ENCODE measurements at places on chromosomes 13 and 19. TPM values are rescaled to one million over a fixed set of nuclear protein-coding genes. Genes with fewer than 3 reads are reported as not detected.

DNA sequence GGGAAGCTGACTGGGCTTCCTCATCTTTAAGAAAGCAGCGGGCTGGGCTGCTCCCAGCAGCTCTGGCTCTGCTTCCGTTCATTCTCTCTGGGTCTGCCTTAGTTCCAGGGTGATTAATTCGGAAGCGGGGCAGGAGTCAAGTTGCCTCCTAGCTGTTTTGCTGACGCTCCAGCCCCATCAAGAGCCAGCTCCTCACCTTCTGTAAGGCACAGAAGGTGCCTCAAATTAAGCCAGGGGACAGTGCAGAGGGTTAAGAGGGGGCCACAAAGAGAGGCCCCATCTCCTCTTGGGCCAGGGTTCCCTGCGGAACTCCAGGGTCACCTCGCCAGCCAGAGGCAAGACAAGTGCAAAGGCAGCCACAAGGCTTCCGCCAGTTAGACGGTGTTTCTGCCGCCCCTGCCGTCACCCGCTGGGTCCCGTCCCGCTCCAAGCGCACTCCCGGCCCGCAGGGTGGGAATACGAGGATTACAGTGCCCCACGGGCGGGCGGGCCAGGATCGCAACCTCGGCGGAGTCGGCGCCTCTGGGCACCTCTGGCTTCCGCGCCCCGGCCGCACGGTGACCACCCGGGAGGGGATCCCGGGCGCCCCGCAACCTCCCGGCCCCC, 508 bp downstream of the SLC15A1 start:
- no peaks in the 10 kb centered on the region for H3K4me1 ChIP-seq
- no peaks in the 10 kb centered on the region for H3K27me3 ChIP-seq
- peak overlapping the region; percentile 41 for H3K4me3 ChIP-seq

DNA sequence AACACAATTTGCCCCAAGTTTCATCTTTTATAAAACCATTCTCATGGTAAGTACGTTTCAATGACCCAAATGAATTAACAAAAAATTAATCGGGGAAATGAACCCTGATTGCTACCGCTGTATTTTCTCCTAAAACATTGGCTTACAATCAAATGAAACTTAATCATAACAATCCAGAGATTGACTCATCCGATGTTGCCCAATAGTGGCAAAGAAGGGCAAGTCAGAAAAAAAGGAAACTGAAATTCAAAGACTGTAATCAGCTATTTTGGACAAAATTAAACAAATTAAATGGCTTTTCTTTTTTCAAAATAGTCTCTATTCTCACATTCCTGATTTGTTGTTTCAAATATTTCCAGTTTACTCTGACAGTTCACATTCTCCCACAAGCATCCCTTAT, 3.9 kb upstream of the ACOD1 start:
- no peak overlapping the region for H3K4me3 ChIP-seq
- no peaks in the 10 kb centered on the region for H3K4me1 ChIP-seq
- DNase-seq = no peak
- H3K27ac ChIP-seq = no peak overlapping the region

GRCh38 chr13:111361046-111361872, 40.8 kb downstream of the TEX29 start:
- DNase-seq = no peak
- no peaks in the 10 kb centered on the region for H3K4me1 ChIP-seq
- no peaks in the 10 kb centered on the region for H3K36me3 ChIP-seq
- H3K27ac ChIP-seq = no peak overlapping the region

- peaks cover 9% of the 10 kb centered on the region for H3K4me1 ChIP-seq
- peaks cover 5% of the 10 kb centered on the region for H3K36me3 ChIP-seq
- no peak overlapping the region for H3K4me3 ChIP-seq
- no peak overlapping the region for H3K27ac ChIP-seq
Measured at GRCh38 chr13:40640845-40641458, 25.5 kb downstream of the FOXO1 start.

ELAVL3 gene
- not detected for total RNA-seq

DNA sequence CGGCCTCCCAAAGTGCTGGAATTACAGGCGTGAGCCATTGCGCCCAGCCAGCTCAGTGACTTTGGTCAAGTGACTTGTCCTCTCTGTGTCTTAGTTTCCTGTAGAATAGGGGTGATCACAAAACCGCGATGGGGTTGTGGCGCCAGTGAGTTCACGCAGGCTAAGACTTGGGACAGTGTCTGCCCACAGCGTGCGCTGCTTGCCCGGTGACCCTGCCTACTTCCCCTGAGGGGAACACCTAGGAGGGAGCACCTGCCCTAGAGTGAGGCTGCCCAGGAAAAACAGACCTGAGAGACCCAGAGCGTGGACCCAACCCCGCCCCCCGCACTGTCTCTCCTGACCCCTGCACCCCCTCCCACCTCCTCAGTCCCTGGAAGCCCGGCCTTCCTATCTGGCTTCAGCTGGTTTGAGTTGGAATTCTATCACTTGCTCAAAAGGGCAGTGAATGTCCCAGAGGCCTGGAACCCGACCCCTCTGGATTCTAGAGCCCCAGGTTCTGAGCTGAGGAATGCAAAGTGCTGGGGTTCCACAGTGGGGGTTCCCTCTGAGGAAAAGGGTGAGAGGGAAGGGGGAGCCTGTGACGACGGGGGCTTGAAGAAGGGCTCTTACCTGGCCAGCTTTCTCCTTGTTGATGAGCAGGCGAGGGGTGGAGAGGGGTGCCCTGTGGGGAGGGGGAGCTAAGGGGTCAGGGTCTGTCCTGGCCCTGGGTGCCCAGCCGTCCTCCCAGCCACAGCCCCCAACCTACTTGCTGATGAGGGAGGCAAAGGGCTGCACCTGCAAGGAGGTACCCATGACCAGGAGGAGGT, 2.2 kb upstream of the RINL start:
- no peaks in the 10 kb centered on the region for H3K27me3 ChIP-seq
- peaks cover 8% of the 10 kb centered on the region for H3K4me1 ChIP-seq
- H3K36me3 ChIP-seq = peaks cover 19% of the 10 kb centered on the region
- no peak overlapping the region for H3K27ac ChIP-seq

DNA sequence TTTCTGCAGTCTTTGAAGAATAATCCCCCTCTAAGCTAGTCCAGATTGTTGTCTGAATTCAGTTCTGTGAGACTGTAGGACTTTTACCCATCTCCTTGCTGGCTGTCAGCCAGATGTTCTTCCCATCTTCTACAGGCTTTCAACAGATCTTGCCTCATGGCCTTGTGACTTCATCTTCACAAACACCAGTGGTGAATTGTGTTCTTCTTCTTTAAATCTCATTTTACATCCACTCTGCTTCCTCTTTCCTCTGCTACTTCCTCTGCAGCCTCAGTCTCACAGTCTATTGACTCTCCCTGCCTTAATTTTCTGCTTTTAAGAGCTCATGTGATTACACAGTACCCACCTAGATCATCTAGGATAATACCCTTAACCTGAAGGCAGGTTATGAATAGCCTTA, 859.0 kb upstream of the SLITRK1 start:
- H3K4me1 ChIP-seq = no peaks in the 10 kb centered on the region
- no peaks in the 10 kb centered on the region for H3K36me3 ChIP-seq
- DNase-seq = no peak
- no peak overlapping the region for H3K27ac ChIP-seq
- H3K4me3 ChIP-seq = no peak overlapping the region
- no peaks in the 10 kb centered on the region for H3K27me3 ChIP-seq

HCST gene
- total RNA-seq = not detected

- DNase-seq = no peak
- H3K27ac ChIP-seq = no peak overlapping the region
- no peaks in the 10 kb centered on the region for H3K36me3 ChIP-seq
- no peaks in the 10 kb centered on the region for H3K4me1 ChIP-seq
- H3K4me3 ChIP-seq = no peak overlapping the region
- H3K27me3 ChIP-seq = no peaks in the 10 kb centered on the region
Measured at GRCh38 chr13:31805841-31806240, 66.5 kb downstream of the RXFP2 start.

GRCh38 chr19:3471954-3472655, 8.2 kb downstream of the SMIM24 start:
- H3K27ac ChIP-seq = no peak overlapping the region
- no peak overlapping the region for H3K4me3 ChIP-seq
- H3K36me3 ChIP-seq = peaks cover 4% of the 10 kb centered on the region
- H3K27me3 ChIP-seq = peaks cover 16% of the 10 kb centered on the region
- H3K4me1 ChIP-seq = no peaks in the 10 kb centered on the region

TEX29 gene
- total RNA-seq = not detected

CGB2 gene
- not detected for total RNA-seq

RUBCNL gene
- total RNA-seq = not detected

- H3K4me1 ChIP-seq = peaks cover 3% of the 10 kb centered on the region
- H3K27me3 ChIP-seq = peaks cover 4% of the 10 kb centered on the region
Measured at GRCh38 chr19:18663940-18664530, 19.4 kb upstream of the CRTC1 start.

RGS9BP gene
- total RNA-seq = 0.28 TPM

CSNK1A1L gene
- total RNA-seq = not detected

N4BP2L2 gene
- 85.2 TPM for total RNA-seq

GRCh38 chr19:8255426-8256125, 46.4 kb downstream of the CERS4 start:
- DNase-seq = no peak
- H3K27ac ChIP-seq = no peak overlapping the region
- H3K4me1 ChIP-seq = no peaks in the 10 kb centered on the region
- no peak overlapping the region for H3K4me3 ChIP-seq
- peaks cover 4% of the 10 kb centered on the region for H3K36me3 ChIP-seq

ZNF560 gene
- not detected for total RNA-seq

DNA sequence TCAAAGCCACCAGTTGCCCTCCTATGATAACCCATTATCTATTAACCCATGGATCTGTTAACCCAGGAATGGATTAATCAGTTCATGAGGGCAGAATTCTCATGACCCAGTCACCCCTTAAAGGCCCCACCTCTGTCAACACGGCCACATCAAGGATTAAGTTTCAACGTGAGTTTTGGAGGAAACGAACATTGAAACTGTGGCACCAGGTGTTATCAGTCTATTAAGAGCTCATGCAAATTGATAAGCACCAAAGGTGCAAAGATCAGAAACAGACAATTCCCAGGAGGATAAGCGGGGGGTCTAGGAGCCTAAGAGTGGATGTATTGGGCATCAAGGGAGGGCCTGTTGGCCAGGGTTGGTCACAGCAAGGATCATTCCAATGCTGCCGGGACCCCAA, 19.9 kb upstream of the ELAVL1 start:
- no peaks in the 10 kb centered on the region for H3K4me1 ChIP-seq
- no peaks in the 10 kb centered on the region for H3K27me3 ChIP-seq
- H3K36me3 ChIP-seq = no peaks in the 10 kb centered on the region
- no peak overlapping the region for H3K4me3 ChIP-seq

- peak overlapping the region; percentile 23 for H3K27ac ChIP-seq
- DNase-seq = no peak
- H3K27me3 ChIP-seq = no peaks in the 10 kb centered on the region
Measured at GRCh38 chr13:112725346-112726015, 35.6 kb downstream of the ATP11A start.

BSPH1 gene
- not detected for total RNA-seq

RINL gene
- total RNA-seq = 4.1 TPM

DNA sequence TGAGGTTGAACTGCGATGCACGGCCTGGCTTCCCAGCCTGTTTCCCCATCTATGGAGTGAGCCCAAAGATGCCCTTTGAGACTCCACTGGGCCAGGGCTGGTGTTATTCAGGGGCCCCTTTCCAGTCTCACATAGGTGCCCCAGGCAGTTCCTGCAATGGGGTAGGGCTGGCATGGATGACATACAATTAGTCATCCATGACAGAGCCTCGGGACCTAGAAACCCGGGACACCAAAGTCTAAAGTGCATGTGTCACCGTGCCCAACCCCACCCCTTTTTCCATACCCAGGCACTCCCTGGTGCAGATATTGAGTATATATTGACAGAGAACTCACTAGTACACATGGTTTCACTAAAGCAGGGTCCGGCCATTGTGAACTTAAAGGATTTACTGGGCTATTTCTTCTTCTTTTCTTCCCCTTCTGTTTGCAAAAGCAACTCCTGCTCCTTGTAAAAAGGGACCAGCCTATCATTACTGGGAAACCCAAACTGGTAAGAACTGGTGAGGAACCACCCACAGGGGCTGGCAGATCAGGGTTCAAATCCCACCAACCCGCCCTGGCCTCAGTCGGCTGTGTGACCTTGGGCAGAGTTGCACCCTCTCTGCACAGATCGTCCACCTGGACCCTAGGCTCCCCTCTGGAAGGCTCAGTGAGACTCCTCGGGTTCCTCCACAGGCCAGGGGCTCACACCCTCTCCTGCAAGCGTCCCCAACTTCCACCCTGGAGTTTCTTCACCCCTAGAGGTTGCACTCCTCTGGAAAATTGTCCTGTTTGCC, 2.7 kb downstream of the B3GNT3 start:
- H3K27ac ChIP-seq = peak overlapping the region; percentile 91
- peaks cover 55% of the 10 kb centered on the region for H3K36me3 ChIP-seq
- DNase-seq = peak; percentile 85
- H3K4me3 ChIP-seq = peak overlapping the region; percentile 88

- DNase-seq = no peak
- H3K36me3 ChIP-seq = no peaks in the 10 kb centered on the region
- H3K27me3 ChIP-seq = no peaks in the 10 kb centered on the region
- no peak overlapping the region for H3K4me3 ChIP-seq
- H3K4me1 ChIP-seq = peaks cover 5% of the 10 kb centered on the region
Measured at GRCh38 chr13:75324413-75324940, 157.5 kb downstream of the TBC1D4 start.

- no peak overlapping the region for H3K27ac ChIP-seq
- H3K4me3 ChIP-seq = no peak overlapping the region
- no peaks in the 10 kb centered on the region for H3K4me1 ChIP-seq
- no peak for DNase-seq
- H3K36me3 ChIP-seq = no peaks in the 10 kb centered on the region
Measured at GRCh38 chr13:22017226-22017625, 346.4 kb downstream of the FGF9 start.

CYP2A7 gene
- total RNA-seq = not detected

- H3K27ac ChIP-seq = no peak overlapping the region
- H3K4me3 ChIP-seq = no peak overlapping the region
- no peak for DNase-seq
- peaks cover 15% of the 10 kb centered on the region for H3K4me1 ChIP-seq
- no peaks in the 10 kb centered on the region for H3K27me3 ChIP-seq
- no peaks in the 10 kb centered on the region for H3K36me3 ChIP-seq
Measured at GRCh38 chr13:79496188-79496587, 15.2 kb downstream of the NDFIP2 start.

PGLYRP1 gene
- not detected for total RNA-seq

SLC6A16 gene
- not detected for total RNA-seq

EBI3 gene
- total RNA-seq = 1.6 TPM

LAIR1 gene
- total RNA-seq = 0.61 TPM

- H3K27me3 ChIP-seq = no peaks in the 10 kb centered on the region
- H3K36me3 ChIP-seq = peaks cover 12% of the 10 kb centered on the region
Measured at GRCh38 chr13:73171926-73172325, 113.1 kb downstream of the KLF5 start.

DNA sequence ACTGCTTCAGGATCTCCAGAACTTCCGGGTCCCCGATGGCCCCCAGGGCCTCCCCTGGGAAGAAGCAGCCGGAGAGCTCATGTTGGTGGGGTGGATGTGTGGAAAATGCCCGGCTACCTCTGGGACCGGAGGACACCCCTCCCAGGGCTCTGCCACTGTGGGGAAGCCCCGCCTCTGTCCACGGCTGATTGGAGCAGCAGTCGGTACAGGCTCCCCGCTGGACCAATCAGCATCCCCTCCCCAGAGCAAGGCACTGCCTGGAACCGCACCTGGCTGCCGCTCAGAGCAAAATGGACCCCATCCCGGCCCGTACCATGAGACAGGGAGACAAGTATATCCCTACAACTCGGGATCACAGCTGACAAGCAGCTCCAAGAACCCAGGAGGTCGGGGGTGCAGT, 6.4 kb downstream of the DOHH start:
- H3K36me3 ChIP-seq = peaks cover 24% of the 10 kb centered on the region
- H3K4me1 ChIP-seq = no peaks in the 10 kb centered on the region
- H3K27ac ChIP-seq = no peak overlapping the region
- H3K27me3 ChIP-seq = no peaks in the 10 kb centered on the region
